MM.1S (cell line): ENCODE measurements at places on chromosomes 3 and 15.

DNA sequence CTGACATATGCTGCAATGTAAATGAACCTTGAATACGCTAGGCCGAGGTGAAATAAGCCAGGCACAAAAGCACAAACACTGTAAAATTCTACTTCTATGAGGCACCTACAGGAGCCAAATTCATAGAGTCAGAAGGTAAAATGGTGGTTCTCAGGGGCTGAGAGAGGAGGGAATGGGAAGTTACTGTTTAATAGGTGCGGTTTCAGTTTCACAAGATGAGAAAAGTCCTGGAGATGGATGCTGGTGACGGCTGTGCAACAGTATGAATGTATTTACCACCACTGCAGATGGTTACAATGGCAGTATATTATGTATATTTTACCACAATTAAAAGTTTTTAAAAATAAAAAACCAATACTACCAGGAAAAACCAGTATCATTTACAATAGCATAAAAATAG, 4.0 kb downstream of the TNK2 start:
- H3K27ac ChIP-seq: peak overlapping the region; percentile 15; the same call in 1 of the 2 replicates
- no peaks in the 10 kb centered on the region for H3K36me3 ChIP-seq
- DNase-seq: no peak
- 0 out of 2 replicates have a peak overlapping the region, but pooled peaks have one; percentile 3 for H3K4me3 ChIP-seq
- H3K4me1 ChIP-seq: peaks cover 24% of the 10 kb centered on the region

DNA sequence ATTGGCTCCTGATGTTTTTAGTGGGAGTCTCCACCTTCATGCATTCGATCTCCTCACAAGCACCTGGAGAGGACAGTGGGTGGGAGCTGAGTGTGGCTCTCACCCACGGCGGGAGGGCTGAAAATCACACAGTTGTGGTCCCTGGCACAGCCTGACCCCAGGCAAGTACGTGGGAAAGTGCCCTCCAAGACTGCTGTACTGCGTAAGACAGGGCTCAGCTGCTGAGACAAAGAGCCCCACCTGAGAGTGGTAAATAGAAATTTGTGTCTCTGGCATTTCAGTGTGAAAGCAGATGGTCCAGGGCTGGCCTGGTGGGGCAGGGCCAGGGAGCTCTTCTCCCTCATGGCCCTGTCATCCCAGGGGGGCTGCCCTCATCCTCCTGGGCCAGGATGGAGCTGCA, 77.4 kb upstream of the IQSEC1 start:
- no peak for DNase-seq
- no peak overlapping the region for H3K27ac ChIP-seq
- H3K4me1 ChIP-seq: no peaks in the 10 kb centered on the region; the same call in 1 of the 2 replicates
- H3K27me3 ChIP-seq: no peaks in the 10 kb centered on the region
- H3K36me3 ChIP-seq: no peaks in the 10 kb centered on the region
- H3K4me3 ChIP-seq: no peak overlapping the region

DNA sequence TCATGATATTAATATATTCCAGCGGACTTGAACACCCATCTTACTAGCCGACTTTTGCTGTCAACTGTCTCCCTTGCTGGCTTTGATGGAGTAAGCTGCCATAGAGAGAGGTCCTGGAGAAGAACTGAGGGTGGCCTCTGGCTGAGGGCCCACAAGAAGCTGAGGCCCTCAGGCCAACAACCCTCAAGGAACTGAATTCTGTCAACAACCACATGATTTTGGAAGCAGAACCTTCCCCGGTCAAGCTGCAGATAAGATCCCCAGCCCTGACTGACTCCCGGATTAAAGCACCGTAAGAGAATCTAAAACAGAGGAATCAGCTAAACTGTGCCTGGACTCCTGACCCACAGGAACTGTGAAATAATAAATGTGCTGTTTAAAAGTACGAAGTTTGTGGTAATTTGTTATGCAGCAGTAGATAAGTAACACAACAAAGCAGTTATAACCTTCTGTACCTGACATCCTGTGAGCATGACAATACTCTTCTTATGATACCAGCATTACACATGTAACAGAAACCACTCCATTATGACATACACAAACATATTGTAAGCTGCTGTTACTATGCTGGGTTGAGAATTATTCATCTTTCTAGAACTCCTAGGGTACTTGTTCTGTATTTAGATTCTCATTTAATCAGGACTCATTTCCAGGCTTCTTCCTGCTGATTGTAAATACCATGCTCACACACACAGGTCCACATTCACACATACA, 66.2 kb downstream of the HES1 start:
- H3K27ac ChIP-seq: no peak overlapping the region
- no peak overlapping the region for H3K4me3 ChIP-seq
- DNase-seq: no peak
- peaks cover 4% of the 10 kb centered on the region; the same call in 1 of the 2 replicates for H3K27me3 ChIP-seq
- peaks cover 24% of the 10 kb centered on the region for H3K4me1 ChIP-seq

GRCh38 chr3:187044867-187045552, 94.3 kb downstream of the RPL39L start:
- peak overlapping the region; percentile 61; the same call in 1 of the 2 replicates for H3K27ac ChIP-seq
- H3K27me3 ChIP-seq: no peaks in the 10 kb centered on the region
- H3K4me3 ChIP-seq: no peak overlapping the region
- no peak for DNase-seq
- peaks cover 34% of the 10 kb centered on the region for H3K36me3 ChIP-seq

GRCh38 chr15:72965671-72966070, 86.6 kb upstream of the NEO1 start:
- H3K4me3 ChIP-seq: no peak overlapping the region
- H3K4me1 ChIP-seq: no peaks in the 10 kb centered on the region
- DNase-seq: no peak
- no peaks in the 10 kb centered on the region for H3K36me3 ChIP-seq

GRCh38 chr15:80442728-80443403, 38.7 kb downstream of the ARNT2 start:
- H3K27me3 ChIP-seq: no peaks in the 10 kb centered on the region
- H3K27ac ChIP-seq: no peak overlapping the region
- no peaks in the 10 kb centered on the region for H3K4me1 ChIP-seq
- no peak for DNase-seq
- no peak overlapping the region for H3K4me3 ChIP-seq
- no peaks in the 10 kb centered on the region for H3K36me3 ChIP-seq

DNA sequence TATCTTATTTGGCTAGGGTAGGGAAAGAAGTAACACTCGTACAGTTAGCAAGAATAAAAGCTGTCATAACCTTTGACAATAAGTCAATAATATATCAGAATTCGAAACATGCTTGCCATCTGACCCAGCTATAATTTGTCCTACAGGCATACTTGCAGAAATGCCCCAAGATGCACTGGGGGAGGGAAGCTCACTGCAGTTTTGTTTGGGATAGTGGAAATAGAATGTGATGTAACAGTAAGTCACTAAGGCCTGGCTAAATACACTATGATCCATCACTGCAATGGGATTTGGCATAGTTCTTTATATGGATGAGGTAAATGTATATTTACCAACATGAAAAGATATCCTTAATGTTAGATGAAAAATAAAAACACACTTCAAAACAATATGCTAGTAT, 25.5 kb upstream of the TMOD3 start:
- H3K27ac ChIP-seq: no peak overlapping the region
- H3K36me3 ChIP-seq: no peaks in the 10 kb centered on the region
- H3K4me1 ChIP-seq: no peaks in the 10 kb centered on the region
- H3K4me3 ChIP-seq: no peak overlapping the region

- no peak for DNase-seq
- H3K4me1 ChIP-seq: no peaks in the 10 kb centered on the region
- no peak overlapping the region for H3K4me3 ChIP-seq
- H3K27me3 ChIP-seq: no peaks in the 10 kb centered on the region
- H3K27ac ChIP-seq: no peak overlapping the region
Measured at GRCh38 chr3:59608356-59608755, 558.5 kb upstream of the CFAP20DC start.
